ENCODE measurements at places on chromosomes 6 and 20. TPM values are rescaled to one million over a fixed set of nuclear protein-coding genes. Genes with fewer than 3 reads are reported as not detected.

GRCh38 chr6:140490081-140490480 lies 1115.6 kb upstream of the CITED2 start:
- DNase-seq = no peak

DNA sequence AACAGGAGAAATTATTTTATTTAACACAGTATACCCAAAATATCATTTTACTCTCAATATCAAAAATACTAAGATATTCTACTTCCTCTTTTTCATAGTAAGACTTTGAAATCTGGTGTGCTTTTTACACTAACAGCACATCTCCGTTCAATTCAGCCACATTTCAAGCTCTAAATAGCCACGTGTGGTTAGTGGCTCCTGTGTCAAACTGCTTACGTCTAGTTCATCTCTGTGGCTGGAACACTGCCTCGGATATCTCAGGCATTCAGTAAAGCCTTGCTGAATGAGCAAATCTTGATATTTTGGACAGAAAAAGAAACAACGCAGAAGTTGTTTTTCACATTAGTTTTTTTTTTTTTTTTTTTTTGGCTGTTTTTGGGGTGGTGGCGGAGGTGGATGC lies 136.1 kb downstream of the EYA4 start:
- DNase-seq = no peak

DNA sequence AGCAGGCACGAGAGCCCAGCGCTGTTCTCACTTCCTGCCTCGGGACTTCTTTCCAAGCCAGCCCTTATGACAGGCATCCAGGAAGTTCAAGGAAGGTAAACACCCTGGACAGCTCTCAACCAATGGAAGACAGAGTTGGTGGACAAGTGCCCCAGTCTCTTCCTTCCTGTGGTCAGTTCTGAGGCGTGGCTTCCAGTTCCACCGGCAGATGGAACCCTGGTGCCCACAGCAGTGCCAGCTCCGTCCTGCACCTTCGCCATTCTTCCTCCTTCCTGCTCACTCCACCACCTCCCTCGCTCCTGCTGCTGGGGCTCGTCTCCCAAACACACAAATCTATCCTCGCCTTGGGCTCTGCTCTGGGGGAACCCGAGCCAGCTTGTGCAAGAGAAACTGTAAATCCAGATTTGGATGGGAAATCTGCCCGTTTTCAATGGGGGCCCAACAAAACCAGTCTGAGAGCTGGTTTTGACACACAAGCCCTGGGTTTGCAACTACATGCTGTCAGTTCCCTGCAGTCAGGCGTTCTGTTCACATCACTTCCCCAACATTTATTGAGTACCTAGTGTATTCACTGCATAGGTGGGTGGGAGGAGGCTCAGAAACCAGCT lies 162.7 kb downstream of the GRM4 start:
- peak; percentile 31 for DNase-seq

DNA sequence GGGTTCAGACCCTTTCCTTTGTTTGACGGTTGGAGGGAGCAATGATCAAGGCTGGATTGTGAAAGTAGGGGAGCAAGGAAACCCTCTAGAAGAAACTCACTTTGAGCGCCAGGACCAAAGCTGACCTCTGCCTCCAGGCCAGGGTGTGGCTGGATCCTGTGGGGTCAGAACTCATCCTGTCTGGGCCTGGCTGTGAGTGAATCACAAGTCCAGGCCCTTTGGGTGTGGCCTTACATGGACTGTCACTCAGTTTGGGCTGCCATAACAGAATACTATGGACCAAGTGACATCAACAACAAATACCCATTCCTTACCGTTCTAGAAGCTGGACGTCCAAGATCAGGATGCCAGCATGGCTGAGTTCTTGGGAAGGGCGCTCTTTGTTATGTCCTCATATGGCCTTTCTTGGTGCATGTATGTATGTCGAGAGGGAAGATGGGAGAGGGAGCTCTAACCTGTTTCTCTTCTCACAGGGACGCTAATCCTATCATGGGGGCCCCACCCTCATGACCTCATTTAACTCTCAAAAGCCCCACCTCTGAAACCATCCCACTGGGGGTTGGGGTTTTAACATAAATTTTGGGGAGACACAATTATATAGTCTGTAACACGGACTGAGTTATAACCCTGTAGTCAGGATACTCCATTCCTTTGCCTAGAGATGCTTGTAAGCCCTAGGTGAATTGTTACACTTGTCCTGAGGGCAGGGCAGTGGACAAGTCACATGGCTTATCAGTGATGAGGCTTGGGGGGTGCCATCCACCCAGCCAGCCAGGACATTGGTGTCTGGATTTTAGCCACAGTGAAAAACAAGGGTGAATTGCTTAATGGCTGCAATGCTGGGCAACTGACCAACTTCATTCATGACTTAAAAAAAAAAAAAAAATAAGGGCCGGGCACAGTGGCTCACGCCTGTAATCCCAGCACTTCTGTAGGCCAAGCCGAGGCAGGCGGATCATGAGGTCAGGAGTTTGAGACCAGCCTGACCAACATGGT lies 80.0 kb downstream of the TRMT11 start:
- no peak for DNase-seq

RIPOR3 gene
- 10.3 TPM for polyA plus RNA-seq

DNA sequence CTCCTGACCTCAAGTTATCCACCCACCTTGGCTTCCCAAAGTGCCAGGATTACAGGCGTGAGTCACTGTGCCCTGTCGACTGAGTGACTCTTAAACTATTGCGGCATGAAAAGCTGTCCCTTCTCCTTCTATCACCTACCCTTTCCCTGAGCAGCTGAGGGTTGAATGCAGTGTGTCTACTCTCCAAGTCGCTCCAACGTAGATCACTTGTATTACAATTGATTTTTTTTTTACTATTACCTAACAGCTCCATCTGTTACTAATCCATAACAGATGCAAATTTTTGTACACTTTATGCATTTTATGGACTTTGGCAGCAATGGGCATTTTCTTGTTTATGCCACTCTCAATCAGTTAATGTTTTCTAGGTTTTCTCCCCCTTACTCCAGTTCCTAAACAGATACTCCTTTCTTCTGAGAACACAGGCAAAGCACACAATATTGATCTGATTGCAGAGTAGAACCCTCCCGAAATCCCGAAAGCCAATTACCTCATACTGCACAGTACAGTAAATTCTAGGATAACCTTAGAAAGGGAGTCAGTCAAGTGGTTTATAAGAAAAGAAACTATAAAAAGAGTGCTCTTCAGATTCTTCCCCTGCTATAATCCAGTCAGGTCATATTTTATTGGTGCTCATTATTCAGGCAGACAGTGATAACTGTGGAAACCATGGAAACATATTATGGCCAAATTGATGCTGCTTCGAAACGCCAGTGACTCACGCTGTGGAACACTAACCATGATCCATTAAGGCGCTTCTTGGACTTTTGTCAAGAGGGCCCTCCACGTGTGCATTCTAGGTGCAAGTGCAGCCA lies 273.0 kb downstream of the ADGB start:
- DNase-seq = peak; percentile 31

DNA sequence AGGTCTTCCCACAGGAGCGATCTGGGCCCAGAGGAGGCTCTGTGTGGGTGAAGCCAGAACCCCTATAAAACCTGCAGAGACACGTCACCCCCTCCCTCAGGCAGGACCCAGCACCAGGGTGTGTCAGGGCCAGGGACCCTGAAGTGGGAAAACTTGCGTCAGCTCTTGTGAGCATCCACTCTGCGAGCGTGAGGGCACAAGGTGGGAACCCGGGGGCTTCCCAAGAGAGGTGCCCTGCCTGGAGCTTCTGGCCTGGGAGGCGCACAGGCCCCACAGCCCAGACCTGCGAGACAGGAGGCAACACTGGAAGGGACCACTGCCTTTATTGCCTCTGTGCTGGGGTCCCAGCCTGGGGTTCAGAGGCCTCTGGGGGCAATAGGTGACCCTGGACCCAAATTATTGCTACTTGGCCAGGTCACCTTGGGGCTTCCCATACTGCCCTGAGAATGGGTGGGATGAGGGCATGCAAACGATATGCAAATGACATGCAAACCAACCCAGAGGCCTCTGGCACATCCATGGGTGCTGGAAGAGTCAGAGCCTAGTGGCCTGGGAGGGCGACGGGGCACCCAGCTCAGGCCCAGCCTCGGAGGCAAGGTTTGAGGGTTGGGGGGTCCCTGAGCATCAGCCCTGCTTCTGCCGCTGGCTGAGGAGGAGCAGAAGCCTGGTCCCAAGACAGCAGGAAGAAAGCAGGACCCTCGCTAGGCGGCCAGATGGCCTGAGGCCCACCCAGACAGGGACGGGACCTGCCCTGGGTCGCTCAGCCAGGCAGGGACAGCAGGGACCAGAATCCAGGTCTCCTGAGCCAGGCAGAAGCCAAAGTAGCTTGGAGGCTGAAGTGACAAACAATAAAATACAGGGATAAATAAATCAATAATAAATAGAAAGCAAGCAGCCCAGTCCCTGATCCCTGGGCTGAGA lies 5.1 kb upstream of the C20orf144 start:
- no peak for DNase-seq

DNA sequence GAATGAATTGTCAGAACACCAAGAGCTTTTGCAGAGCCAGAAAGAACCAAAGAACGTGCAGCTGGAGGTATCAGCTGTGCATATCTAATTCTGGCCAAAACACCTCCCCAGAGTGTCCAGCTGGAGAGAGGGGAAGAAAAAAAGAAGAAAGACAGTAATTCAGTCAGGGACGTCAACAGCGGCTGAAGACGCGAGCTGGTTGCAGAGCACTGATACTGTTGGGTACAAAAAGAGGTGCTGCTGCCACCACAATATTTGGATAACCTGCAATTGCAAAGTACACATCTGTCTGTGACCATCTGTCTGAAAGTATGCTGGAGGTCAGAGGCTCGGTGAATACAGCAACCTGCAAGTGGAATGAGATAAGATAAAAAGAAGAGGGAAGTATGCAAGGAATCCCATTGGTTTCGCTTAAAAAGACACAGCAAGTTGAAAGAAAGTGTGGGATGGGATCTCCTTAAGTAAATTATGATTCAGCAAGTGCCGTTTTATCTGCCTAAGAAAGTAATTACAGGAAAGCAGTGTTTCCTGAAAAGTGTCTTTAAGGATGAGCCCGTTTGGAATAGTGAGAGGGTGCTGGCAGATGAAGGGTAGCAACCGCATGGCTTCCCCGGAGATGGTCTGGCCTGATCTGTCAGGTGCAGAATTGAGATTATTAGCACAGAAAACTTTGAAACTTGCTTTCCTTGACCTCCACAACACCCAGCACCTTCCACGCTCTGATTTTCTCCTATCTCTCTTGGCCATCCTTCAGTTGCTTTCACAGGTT lies 189.9 kb upstream of the PRDM1 start:
- peak; percentile 19 for DNase-seq

DNA sequence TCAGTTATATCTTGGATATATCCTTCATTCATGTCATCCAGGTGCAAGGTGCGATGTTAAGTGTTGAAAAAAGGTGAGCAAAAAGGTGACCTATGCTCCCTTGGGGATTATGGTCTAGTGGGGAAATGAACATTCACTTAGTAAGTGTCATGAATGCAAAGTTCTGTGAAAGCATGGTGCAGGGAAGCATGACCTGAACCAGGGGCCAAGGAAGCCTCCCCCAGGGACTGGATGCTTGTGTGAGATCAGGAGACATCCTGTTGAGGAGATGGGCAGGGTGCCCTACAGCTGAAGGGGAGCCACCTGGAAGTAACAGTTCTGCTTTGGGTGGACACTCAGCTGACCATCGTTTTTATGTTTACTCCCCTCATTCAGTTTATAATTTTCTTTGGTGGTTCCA lies 179.5 kb downstream of the SYNDIG1 start:
- DNase-seq = no peak

Data from hepatocyte (in vitro differentiated cells).